Epithelial cell of prostate (primary cell): ENCODE measurements at places on chromosomes 3 and 15.

GRCh38 chr3:50347187-50347813 lies 1.8 kb upstream of the ZMYND10 start:
- no peak for DNase-seq

DNA sequence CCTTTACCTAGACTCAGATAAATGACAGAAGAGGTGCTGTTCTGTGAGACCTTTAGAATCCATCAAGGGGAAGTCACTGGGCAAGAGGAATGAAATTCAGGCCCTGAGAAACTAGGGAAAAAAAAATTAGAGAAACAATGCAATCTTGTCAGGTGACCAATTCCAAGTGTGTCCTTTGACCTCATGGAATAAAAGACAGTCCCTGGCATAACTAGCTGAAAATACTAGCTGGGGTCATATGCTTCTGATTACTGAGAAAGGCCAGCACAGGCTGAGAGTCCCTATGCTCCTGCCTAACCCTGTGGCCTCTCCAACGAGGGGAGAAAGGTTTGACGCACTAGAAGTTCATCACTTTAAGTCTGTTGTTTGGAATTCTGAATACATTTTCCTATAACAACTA lies 167.3 kb downstream of the XXYLT1 start:
- no peak for DNase-seq

DNA sequence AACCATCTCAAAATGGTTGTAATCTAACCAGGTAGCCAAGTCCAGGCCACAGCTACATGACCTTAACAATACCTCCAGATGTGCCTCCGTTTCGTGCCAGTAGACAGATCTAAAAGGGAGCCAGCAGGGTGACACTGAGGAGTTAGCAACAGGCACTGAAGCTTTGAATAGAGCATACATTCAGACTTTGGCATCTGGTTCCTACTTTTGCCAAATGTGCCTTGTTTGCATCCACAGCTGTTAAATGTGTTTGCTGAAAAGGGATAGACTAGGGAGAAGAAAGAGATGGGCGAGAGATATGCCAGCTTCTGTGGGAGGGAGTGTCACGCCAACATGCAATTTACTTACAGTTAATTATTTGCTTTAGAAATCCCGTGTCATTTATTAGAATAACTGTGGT lies 1433.9 kb upstream of the CADM2 start:
- DNase-seq = no peak

GRCh38 chr3:40255532-40255931 lies 54.0 kb upstream of the EIF1B start:
- DNase-seq = no peak

- DNase-seq = no peak
These were observed 78.9 kb downstream of the TGFBR2 start for GRCh38 chr3:30685267-30685667.

- no peak for DNase-seq
These were observed 23.3 kb downstream of the PCSK6 start for GRCh38 chr15:101466188-101466587.

- DNase-seq = no peak
These were observed 1.1 kb upstream of the GPR149 start for GRCh38 chr3:154431043-154431442.

DNA sequence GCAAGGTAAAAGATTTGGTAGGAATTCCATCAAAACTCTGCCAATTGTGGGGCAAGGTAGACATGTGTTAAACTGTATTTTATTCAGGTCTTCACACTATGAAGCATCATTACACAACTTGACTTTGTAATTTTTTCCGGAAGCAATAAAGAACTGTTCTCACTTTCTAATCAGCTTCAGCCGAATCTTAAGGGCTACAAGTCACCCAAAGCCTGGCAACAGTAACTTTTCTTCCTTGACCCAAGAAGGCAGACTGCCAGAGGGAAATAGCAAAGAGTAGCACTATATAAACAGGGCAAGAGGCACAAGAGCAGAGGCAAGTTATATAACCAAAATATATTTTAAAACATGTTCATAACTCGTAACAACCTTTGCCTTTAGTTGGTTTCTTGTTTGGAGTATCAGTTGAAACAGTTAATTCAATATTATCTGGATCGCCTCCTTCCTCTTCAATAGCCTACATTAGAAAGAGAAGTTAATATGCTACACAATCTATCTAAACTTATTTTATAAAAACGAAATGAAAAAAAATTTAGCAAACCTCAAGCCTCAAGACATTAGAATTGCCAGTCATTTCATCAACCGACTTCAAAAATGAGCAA lies 1.4 kb downstream of the SLTM start:
- DNase-seq = no peak
